Activated naive CD4-positive, alpha-beta T cell treated with anti-CD3 and anti-CD28 coated beads, Interleukin-2, amount 10 ng/mL, durations not matched to agents 7 days and 5 days (primary cell): ENCODE measurements at places on chromosomes 5 and 9.
A peak's percentile ranks its signal among the peaks of the same experiment; 100 is the strongest.

DNA sequence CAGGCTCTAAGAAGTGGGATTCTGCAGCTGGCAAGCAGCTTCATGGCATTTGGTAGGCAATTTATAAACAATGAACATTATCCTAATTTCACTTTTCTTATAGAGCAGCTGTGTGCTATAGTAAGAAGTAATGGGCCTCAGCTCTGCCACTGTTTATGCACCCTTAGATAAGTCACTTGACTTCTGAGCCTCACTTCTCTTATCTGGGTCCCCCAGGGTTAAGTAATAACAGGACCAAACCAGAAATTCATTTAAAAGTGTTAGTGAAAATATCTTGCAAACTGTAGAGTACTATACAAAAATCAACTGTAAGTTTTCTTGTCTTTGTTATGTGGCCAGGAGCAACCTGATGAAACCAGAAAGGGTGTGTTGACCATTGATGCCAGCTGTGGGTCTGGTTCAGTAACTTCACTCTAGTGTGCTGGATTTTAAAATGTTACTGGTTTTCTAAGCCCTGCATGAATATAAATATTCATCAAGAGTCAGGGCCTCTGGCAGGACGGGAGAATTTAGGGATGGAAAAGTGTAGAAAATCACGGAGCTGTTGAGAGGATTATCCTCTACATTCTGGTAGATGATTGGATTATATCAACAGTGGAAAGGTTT, 24.2 kb downstream of the TNFAIP8 start:
- DNase-seq, result no peak

GRCh38 chr9:129626079-129626624, at the start of gene NTMT1:
Gene NTMT1, plus strand, starts transcription at chr9:129626163. Its CDS starts 6,541 bp downstream, at chr9:129632704.
- DNase-seq, result peak; percentile 89

DNA sequence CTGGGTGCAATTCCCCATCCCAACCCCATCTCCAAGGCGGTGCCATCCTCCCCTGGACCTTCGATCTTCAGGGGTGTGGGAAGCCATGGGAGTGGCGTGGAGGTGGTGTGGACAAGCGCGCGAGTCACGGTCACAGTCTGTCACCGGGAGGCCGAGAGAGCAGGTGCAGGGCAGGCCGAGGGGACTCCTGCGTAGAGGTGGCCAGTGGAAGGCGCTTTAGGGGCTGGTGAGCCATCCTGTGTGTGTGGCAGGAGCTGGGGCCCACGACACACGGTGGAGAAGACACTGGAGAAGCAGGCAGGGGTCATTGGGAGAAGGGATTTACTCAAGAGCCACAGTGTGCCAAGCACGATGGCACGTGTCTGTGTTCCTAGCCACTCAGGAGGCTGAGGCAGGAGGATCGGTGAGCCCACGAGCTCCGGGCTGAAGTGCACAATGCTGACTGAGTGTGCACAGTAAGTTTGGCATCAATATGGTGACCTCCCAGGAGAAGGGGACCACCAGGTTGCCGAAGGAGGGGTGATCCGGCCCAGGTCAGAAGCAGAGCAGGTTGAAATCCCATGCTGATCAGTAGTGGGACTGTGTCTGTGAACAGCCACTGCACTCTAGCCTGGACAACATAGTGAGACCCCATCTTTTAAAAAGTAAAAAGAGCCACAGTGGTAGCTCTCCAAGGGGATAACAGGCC, 145.1 kb upstream of the PHYKPL start:
- DNase-seq, result no peak

GRCh38 chr5:159324986-159325385, 5.3 kb downstream of the IL12B start:
- no peak for DNase-seq

GRCh38 chr5:139951296-139951924, 91.7 kb downstream of the NRG2 start:
- no peak for DNase-seq

GRCh38 chr5:143170977-143171376, 232.5 kb downstream of the NR3C1 start:
- DNase-seq, result no peak

GRCh38 chr9:15849871-15850270, 297.0 kb downstream of the CCDC171 start:
- no peak for DNase-seq

GRCh38 chr9:122742003-122742402, at the start of gene OR1L6:
Gene OR1L6, plus strand, starts transcription at chr9:122742303. Its CDS starts 7,545 bp downstream, at chr9:122749848.
- no peak for DNase-seq

DNA sequence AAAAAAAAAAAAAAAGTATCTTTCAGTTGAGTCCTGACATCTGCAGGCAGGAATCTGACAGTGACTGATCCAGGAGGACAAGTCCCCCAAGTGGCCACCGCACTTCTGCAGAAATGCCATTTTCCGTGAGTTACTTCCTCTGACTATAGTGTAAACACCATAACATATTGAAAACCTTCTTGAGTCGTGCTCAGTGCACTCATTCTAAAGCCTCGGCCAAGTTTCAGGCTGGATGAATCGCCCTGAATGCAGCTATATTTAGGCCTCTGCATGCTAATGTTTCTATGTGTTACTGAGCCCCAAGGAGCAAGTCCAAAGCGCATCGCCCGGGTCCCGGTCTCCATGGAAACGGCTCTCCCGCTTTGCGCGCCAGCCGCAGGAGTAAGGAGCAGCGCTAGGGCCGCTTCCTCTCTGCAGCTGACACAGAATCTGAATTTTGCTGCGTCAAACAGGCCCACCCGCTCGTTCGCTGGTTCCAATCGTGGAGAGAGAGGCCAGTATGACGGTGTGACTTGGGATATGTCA, 335.4 kb downstream of the MSX2 start:
- DNase-seq, result peak; percentile 51

DNA sequence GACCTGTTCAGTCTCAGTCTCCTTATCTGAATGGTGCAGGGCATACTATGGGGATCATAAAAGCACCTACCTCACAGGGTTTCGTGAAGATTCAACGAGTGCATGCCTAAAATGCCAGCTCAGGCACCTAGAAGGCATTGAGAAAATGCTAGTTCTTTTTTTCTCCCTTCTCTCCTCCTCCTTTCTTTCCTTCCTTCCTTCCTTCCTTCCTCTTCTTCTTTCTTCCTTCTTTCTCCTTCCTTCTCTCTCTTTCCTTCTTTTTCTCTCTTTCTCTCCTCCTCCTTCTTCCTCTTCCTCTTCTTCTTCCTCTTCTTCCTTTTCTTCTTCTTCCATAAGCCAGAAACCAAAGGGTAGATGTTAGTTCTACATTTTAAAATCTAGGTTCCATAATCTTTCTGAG, 12.3 kb upstream of the RAB14 start:
- no peak for DNase-seq

DNA sequence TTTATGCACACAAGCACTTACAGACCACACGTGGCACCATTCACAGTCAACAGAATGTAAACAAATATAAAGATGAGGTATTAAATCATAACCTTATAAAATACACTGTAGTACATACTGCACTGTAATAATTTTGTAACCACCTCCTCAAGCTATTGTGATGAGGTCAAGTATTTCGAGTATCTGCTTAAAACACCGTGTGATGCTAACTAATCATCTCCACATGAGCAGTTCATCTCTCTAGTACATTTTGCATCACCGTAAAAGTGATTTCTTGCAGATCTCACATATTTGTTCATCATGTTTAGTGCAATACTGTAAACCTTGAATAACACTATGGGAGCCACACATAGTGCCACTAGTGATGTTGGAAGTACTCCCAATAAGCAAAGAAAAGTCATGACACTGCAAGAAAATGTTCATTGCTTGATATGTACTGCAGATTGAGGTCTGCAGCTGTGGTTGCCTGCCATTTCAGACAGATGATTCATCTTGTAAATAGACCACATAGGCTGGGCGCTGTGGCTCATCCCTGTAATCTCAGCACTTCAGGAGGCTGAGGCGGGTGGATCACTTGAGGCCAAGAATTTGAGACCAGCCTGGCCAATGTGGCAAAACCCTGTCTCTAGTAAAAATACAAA, 44.3 kb downstream of the FOXB2 start:
- DNase-seq, result no peak

DNA sequence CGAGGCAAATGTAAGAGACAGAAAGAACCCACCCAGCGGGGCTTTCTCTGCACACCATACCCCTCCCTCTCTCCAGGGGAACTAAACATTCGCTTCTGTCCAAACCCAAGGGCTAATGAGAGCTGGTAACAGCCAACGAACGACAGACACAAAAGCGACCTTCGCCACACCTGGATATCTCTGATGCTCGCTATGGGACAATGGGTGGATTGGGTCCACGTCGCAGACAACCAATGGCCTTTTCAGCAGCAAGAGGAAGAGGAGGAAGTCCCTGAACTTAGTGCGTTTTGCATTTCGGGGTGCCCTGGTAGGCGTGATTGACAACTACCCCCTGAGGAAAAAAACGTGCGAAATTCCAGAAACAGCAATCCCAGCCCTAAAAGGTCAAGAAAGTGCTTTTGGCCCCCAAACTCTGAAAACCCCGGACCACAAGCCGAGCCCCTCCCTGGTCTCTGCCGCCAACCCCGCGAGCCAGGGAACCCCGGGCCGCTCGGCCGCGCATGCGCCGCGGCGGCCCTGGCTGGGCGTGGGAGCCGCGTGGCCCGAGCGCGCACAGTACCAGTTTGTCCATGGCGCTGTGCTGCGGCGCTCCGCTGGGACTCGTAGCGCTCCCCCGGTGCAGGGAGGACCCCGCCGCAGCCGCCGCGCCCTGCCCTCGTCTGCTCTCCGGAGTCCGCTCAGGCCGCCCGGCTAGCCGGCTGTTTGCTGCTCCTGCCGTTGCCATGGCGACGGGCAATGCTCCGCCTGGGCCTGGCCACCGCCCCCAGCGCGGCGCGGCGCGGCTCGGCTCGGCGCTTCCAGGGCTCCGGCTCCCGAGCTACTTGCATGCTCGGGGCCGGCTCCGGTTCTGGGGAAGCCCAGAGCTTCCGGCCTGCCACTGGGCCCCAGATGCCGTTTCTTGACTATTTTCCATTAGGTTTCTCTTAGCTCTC, 66.9 kb upstream of the DNAH5 start:
- peak; percentile 54 for DNase-seq

DNA sequence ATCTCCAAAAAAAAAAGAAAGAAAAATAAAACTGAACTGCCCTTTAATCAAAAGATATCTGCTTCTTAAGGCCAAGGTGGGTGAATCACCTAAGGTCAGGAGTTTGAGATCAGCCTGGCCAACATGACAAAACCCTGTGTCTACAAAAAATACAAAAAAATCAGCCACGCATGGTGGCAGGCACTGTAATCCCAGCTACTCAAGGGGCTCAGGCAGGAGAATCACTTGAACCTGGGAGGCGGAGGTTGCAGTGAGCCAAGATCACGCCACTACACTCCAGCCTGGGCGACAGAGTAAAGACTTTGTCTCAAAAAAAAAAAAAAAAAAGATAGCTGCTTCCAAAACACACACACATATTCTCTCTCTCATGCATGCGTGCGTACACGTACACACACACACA, 17.8 kb downstream of the SCAI start:
- no peak for DNase-seq

- DNase-seq, result no peak
Observed at GRCh38 chr9:7146582-7146981, 388.8 kb downstream of the KDM4C start.

DNA sequence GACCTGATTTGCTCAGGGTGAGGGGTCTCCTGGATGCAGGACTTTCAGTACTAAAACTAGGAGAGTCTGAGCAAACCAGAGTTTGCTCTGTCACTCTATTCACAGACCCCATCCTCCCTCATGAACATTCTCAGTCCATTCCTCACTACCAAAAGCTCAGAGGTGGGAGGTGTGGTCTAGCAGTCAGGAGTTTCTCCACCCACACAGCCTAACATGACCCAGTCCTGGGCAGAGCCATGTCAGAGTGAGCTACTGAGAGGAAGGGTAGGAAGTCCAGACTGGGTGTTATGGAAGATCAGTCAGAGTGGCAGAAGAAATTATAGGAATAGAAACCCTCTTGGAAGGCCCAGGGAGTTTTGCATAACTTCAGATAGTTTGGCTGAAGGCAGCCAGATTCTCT, 113.3 kb upstream of the GRAMD2B start:
- no peak for DNase-seq

- no peak for DNase-seq
Observed at GRCh38 chr9:91197232-91198181, 164.2 kb downstream of the AUH start.

DNA sequence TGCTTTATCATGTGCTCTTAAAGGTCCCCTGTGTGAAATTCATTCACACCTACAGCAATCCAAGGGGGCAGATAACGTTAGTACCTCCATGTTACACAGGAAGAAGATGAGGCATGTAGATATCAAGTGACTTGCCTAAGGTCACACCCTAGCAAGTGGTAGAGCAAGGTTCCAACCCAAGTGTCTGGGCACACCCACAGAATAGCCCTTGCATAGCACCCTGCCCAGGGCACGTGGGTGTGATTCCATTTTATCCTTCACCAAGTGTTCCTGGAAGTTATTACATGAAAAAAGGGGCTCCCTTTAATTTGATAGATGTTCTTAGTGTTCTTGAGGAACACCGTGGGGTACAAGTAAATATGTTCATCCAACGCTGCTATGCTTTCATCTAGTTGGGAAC, 4.9 kb downstream of the TMEM171 start:
- DNase-seq, result no peak

- DNase-seq, result no peak
Observed at GRCh38 chr9:130930132-130930803, 8.8 kb downstream of the FIBCD1 start.

GRCh38 chr5:111453295-111453694, 59.0 kb downstream of the STARD4 start:
- no peak for DNase-seq

DNA sequence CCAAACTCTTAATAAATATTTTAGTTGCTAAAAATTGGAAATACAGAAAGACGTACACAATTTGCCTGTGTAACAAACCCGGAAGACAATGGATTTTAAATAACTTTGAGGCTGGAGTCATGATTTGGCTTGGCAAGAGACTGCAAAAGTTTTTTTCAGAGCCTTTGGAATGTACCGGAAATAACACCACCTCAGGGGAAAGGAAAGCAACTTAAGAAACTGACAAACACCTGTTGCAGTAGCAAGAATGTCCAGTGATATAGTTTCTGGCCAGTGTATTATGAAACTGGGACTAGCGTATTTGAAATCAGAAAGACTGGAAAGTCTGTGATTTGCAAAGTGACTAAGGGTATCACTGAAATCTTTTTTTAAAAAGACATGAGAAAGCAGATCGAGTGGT, 842 bp downstream of the MUSK start:
- no peak for DNase-seq

GRCh38 chr5:158552241-158552640, 547.5 kb downstream of the EBF1 start:
- DNase-seq, result no peak

DNA sequence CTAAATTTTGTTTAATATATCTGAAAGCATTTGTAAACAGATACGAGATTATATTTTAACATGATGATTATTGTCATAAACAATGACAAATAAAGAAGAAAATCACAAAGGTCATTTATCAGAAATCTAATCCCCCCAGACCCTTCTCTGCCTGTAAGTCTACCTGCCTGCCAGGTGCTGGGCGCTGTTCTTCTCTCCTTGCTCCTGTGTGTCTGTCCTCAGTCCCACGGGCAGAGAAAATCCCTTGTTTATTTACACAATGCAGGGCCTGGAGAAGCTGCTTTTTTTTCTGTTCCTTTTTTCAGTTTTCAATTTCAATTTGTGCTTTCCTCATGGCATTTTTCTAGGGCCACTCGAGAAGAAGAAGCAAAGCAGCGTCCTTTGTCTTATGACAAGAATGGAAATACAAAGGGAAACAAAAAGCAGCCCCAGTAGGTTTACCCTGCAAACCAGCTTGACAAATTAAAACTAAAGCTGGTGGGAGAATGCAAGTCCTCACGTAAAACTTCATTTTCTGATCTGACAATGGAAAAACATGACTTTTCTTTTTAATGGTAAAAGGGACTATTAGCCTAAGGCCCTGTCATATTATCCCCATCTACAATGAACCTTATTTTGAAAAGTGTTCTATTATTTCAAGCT, 282.4 kb upstream of the KLF9 start:
- DNase-seq, result no peak
